Iris pigment epithelial cell (primary cell): ENCODE measurements at places on chromosomes 3 and 15.

GRCh38 chr15:40133544-40133943 is 24.9 kb upstream of the BMF start:
- no peak for DNase-seq

GRCh38 chr3:192229866-192230265 is 497.5 kb downstream of the FGF12 start:
- DNase-seq = peak; percentile 50

DNA sequence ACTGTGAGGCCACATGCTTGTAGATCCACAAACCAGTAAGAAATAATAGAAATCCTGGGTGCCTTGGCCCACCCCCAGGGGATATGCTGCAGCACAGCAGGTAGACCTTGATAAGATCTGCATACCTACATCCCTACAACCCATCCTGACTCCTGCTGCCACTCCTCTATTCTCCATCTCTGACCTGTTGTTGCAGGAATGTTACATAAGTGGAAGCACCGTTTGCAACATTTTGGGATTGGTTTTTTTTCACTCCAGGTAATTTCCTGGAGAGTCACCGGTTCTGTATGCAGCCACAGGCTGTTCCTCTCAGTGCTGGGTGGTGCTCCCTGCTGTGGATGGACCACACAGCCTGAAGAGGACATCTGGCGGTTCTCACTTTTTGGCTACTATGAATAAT is 16.1 kb upstream of the CSPG5 start:
- DNase-seq = no peak

- DNase-seq = no peak
Observed at GRCh38 chr3:126956866-126957650, 25.9 kb upstream of the PLXNA1 start.

GRCh38 chr3:48656061-48656840 is 6.4 kb downstream of the CELSR3 start:
- peak; percentile 68 for DNase-seq

DNA sequence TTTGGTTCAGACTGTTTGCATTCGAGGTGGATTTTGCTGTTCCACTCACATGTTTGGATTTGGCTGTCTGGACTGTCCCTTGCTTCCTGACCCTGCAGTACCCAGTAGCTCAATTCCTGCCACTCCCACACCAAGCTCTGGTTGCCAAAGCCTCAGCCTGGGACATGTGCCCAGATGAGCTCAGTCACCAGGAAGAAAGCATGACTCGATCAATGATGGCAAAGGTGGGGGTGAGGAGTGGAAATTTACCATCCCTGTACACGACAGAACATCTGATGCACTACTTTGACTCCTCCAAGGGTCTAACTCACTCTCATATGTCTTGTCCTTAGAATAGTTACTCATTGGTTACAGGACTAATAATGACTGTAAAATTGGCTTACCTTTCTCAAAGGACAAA is 45.2 kb downstream of the ZNF385D start:
- peak; percentile 30 for DNase-seq

DNA sequence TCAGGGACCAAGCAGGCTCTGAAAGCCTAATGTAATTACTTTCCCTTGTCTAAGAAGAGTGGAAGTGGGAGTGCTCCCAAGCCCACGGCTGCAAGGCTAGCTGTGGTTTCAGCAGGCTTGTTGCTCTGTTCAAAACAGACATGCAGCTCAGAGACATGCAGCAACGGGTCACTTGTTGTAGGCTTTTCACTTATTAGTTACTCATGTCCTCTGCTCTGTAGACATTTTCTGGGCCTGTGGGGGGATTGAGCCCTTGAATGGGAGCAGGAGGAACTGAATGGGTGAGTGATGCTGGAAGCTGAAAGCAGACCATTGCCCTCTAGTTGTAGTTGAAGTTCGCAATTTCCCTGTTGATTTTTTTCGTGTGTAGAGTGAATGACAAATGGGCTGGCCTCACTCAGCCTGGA is 261.9 kb upstream of the NR2E3 start:
- no peak for DNase-seq

DNA sequence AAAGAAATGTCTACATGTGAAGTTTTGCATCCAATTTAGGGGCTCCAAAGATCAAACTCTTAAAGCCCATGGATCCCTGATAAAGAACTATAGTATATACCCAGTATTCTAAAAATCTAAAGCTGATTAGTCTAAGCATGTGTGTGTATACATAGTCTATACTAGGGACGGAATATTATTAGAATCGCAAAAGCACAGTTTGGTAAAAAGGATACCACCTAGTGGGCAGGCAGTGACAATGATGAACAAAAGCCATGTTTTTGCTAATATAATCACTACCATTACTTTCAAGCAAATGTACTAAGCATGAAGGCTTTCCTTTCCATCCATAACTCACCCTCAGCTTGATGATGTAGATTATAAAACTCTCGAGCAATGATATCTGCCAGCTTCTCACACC is 16.5 kb downstream of the POLQ start:
- peak; percentile 37 for DNase-seq

DNA sequence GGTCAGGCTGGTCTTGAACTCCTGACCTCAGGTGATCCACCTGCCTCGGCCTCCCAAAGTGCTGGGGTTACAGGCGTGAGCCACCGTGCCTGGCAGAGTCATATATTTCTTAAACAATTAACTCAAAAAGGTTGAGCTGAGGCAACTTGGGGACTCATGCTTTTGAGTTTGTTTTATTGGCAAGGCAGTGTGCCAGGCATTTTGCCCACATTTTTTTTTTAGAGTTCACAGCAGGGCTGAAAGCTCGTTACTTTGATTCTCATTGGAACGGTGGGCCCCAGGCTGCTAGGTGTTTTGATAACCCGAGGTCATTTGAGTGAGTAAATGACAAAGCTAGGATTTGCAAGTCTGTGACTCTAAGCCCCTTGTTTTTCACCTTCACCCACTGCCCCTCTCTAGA is 76.2 kb downstream of the CCK start:
- no peak for DNase-seq

DNA sequence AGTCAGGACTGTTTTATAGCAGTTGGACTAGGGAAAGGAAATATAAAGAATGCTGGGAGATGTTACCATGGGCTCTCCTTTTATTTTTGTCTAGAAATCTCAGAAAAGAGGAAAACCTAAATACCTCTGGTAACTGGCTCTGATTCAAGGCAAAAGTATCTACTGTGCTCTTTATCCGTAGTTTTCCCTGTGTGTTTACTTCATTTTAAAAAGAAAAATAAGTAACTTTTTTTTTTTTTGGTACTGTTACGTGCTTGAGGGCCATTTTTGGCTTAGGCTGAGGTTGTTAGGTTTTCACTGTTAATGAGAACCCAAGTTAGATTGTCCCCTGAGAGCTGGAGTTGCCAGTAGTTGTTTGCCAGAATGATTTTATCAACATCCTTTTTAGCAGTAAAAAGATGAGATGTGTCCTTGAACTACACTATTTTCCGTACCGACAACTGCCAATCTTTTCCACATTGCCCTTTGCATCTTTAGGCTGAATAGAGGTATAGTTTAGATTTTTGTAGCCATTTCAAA is 35.8 kb downstream of the IQGAP1 start:
- DNase-seq = no peak

- no peak for DNase-seq
Observed at GRCh38 chr3:81152156-81152555, 609.3 kb downstream of the GBE1 start.

DNA sequence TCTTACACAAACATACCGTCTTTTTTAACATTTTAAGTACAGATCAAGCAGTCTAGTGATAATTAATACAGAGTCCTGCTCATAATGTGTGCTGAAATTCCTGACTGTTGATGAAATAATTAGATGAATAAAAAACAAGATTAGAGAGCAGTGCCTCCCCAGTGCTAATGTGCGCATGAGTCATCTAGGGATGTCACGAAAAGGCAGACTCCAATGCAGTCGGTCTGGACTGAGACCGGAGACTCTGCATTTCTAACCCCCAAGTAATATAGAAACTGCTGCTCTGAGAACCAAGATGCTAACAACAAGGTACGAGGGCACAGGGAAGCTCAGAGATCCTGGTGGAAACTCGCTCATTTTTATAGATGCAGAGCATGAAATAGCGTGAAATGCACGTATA is 61.4 kb downstream of the COL8A1 start:
- DNase-seq = peak; percentile 82

GRCh38 chr3:67601385-67601784 is 53.0 kb downstream of the SUCLG2 start:
- DNase-seq = no peak

DNA sequence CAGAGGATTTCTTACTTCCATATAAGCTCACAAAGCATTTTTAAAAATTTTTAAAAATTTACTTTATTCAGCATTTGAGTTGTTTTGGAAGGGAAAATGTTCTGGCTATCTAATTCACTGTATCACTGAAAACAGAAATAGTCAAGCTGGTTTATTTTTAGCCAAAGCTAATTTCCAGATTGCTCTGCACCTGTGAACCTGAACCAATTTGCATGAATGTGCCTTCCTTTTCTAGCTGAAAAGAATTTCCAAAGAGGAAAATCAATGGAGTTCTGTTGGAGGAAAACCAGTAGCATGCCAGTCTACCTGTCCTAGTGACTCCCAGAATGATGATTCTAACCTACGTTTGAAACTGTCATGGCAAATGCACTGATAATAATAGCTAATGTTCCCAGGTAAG is 134.2 kb upstream of the LIPC start:
- no peak for DNase-seq

GRCh38 chr3:111616417-111617105 is 21.4 kb upstream of the ZBED2 start:
- peak; percentile 36 for DNase-seq

- DNase-seq = no peak
Observed at GRCh38 chr15:38091078-38091645, 156.7 kb downstream of the TMCO5A start.

DNA sequence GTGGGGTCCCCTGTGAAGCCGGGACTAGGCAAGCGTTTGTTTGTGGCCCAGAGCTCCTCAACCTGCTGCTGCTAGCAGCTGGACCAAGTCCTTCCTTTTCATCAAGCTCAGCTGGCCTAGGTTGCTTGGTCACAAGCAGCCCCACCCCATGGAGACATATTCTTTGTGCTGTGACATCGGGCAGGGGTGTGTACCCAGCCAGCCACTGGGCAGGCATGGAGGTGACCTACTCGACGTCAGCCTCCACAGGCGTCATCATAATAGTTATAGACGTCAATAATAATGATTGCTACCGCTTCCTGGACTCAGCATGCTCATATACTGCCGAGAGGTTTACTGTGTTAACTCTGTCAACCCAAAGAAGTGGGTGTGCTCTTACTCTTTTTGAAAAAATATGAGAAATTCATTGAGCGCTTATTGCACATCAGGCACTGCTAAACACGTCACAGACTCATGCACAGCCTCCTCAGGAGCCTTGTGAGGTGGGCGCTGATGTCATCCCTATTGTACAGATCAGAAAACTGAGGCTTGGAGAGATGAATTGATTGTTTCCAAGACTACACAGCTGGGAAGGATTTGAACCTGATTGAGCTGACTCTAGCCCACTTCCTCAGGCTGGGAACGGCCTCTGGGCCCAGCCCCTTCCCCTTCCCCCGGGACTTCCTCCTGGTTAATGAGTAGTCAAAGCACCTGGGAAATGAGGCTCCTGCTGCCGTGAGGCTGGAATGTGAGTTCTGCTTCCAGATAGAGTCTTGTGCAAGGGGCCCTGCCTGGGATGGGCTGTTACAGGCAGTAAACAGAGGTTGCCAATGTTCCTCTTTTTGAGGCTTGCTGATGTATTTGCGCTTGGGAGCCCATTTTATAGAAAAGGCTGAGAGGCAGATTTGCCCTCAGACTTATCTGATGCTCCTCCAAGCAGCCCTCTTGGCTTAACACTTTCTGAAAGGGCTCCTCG is 16.2 kb downstream of the SLC6A6 start:
- DNase-seq = no peak

GRCh38 chr15:44606740-44607139 is 56.7 kb downstream of the SPG11 start:
- no peak for DNase-seq

DNA sequence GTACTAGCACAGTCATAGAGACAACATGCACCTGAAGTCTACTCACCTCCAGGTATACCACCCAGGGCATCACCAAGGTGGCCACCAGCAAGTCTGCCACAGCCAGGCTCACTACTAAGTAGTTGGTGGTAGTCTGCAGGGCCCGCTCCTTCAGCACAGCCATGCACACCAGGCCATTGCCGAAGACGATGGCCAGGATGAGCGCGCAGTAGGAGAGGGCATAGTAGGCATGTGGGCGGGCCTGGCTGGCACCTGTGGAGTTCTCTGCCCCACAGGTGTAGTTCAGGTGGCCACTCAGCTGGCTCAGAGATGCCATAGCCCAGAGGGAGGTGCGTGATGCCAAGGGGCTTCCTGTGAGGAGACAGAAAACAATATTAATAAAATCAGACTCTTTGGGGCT is 7.2 kb downstream of the DRD3 start:
- no peak for DNase-seq

GRCh38 chr3:139460076-139460475 is 16.2 kb downstream of the RBP2 start:
- DNase-seq = no peak

DNA sequence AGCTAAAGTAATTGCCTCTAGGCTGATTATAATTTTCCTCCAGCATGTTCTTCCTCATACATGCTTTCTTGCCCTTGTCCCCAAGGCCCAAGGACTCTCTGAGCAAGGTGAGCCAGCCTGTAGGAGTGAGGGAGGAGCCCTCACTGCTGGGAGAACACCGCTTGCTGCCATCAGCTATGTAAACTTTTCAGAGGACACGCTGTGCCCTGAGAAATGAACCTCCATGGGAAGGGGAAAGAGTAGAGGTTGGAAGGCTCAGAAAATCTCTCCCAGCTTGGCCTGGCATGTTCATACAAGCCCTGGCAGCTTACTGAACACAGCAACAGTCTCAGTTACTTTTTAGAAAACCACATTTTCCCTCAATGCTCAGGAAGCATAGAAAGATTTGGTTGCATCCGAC is 103.0 kb upstream of the SLC24A5 start:
- DNase-seq = no peak

DNA sequence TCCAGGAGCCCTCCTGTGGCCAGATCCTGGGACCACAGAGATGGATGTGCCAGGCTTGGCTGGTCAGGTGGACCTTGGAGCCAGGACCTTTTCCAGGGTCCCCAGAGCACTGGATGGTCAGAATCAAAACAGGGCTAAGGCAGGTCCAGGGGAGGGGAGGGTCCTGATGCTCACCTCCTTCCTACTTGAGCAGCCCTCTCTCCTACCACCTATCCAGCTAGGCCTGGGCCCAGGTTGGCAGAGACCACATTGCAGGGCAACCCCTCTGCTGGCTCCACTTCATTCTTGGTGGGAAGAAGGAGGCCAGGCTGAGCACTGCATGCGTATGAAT is 28.5 kb upstream of the SFMBT1 start:
- no peak for DNase-seq

DNA sequence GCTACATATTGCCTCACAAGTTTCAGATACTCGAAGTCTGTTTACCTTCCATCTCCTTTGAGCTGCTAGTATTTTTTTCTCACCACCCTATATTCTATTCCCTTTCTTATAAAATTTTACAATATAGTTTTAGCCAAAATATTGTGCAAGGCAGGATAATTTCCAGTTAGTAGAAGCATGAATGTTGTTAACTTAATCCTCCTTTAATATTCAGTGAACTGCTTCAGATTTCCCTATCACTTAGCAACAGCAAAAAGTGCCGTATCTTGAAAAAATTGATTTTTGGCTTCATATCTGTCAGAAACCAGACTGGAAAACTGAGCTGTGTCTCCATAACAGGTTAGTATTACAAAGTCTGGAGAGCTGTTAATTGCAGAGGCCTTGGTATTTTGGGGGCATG is 24.0 kb downstream of the PLSCR4 start:
- no peak for DNase-seq
